Spleen (tissue), 13 donors: ENCODE measurements at places on chromosomes 4 and X.

DNA sequence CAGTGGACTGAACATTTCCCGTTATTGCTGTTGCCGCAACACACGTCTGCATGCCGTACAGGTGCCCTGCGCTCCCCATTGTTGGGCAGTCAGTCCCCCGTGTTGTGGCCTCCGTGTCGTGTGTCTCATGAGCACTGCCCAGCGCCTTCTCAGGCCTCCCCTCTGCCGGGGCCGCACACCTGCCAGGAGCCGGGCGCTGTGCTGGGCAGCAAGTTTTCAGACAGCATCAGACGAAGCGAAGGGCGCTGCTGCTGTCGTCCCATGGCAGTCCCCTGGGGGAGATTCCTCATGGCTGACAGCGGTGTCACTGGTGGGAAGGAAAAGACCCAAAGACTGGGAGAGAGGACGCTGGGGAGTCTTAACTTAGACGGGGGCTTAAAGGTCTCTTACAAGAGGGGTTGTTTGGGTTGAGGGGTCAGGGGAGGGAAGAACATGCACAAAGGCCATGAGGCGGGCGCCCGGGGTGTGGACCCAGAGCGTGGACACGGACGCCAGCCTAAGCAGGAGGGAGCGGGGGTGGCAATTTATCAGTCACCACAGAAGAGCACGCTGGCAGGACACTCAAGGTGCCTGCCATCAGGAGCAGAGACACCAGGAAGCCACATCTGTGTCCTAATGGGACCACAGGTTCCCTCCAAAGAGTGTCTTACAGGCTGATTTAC, 47.3 kb downstream of the RGS12 start:
- no peak for DNase-seq

GRCh38 chr4:147285751-147286150, 195.1 kb upstream of the EDNRA start:
- no peak for DNase-seq

DNA sequence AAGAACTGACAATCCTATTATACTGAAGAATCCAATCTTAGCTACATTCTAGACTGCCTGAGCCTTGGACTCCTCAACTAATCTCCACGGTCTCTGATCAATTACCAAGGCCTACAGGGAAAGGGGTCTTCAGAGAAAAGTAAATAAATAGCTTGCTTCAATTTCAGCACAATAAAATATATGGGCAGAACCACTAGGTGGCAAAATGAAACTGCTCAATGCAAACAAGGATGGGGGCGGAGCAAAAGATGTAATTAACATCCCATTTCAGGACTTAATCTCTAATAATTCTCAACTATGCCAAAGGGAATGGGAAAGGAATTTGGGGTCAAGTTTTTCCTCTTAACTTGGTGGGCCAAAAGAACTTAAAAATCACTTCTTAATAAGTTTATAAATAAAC, 78.4 kb upstream of the MAP3K15 start:
- no peak for DNase-seq

DNA sequence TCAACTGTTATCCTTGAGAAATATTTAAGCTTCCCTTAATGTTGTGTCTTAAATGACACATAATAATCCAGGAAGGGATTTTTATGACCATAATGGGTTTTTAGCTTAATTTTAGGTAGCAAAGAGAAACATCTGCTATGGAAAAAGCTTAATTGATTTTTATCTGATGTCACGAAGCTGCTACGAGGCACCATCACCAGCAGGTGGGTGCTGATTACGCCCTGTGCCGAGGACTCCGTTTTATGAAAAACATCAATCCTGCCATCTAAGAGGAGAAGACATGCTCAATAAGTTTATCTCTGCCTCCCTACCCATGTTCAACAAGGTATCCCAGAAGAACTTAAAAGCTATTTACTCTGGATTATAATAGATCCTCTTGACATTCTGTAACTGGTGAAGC, 280.6 kb upstream of the ZFP42 start:
- DNase-seq, result no peak

DNA sequence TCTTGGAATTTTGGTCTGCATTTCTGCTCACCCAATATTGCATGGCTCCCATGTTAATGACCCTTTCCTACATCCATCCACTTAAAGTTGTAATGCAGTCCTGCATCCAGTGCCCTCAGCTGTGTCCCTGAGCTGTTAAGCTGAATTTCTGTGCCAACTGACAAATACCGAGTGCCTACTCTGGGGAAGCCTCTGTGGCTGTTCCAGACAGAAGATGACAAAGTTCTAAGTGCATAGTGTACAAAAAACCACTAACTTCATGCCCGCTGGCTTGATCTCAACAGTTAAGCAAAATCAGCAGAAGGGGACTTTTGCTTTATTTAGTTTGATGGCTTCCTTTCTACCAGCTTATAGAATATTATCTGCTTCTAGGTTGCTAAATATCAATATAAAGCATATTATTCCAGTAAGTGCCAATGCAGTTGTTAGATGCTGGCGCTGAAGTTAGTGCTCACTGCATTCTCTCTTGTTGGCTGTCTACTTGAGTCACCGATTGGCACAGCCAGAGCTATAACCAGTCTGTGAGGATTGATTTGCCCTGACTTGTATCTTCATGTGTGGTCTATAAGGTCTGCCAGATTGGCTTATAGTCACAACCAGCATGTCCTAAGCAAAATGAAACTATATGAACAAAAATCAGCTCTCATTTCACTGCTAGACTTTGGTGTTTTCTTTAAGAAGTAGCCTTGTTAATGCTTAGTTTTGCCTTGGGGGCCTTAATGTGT, 98.9 kb downstream of the KLHL8 start:
- no peak for DNase-seq
